ENCODE measurements at places on chromosomes 3 and 15. TPM values are rescaled to one million over a fixed set of nuclear protein-coding genes. Genes with fewer than 3 reads are reported as not detected.

LINGO1 gene
- total RNA-seq: 0.14 TPM

CFAP91 gene
- total RNA-seq: not detected

ATP13A4 gene
- total RNA-seq: not detected

THPO gene
- not detected for total RNA-seq

RAD51 gene
- total RNA-seq: 4.3 TPM

SLC28A1 gene
- not detected for total RNA-seq

FGF12 gene
- 1.5 TPM for total RNA-seq

FAM3D gene
- not detected for total RNA-seq

SAXO2 gene
- total RNA-seq: not detected

STARD5 gene
- 0.89 TPM for total RNA-seq

GOLGA6L7 gene
- not detected for total RNA-seq

CHRFAM7A gene
- 1.3 TPM for total RNA-seq

INAFM2 gene
- total RNA-seq: 16.6 TPM
